ENCODE measurements at places on chromosomes 4 and X.
A peak's percentile ranks its signal among the peaks of the same experiment; 100 is the strongest.

GRCh38 chr4:152211936-152212653, 323.8 kb downstream of the FBXW7 start:
- DNase-seq = no peak

DNA sequence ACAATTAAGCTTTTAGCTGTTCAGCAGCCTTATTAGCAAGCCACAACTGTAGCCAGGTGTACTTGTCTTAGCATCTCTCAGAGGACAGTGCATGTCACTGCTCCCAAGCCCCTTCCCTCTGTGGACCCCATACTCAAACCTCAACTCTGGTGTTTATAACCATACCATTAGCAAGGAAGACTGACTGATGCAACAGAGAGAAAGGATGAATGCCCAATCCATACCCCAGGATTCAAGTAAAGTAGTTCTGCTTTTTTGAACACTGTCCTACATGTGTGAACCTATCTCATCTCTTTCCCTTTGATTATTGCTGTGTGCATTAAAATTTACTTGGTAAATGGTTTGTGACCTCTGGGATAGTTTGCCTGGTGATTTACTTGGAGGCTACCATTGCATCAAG, 22.8 kb upstream of the CYBB start:
- DNase-seq = no peak

DNA sequence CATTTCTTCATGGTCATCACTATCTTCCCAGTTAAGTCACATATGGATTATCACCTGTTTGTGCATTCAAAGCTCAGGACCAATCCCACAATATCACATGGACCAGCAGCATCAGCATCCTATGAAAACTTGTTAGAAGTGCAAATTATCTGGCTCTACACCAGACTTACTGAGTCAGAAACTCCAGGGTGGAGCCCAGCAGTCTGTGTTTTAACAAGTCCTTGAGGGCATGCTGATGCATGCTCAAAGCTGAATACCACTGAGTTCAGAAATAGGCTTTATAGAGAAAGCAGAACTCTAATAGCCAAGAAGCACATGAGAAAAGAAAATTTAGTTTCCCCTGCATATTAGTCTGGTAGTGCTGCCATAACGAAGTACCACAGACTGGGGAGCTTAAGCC, 62.4 kb upstream of the GABRQ start:
- DNase-seq = no peak

DNA sequence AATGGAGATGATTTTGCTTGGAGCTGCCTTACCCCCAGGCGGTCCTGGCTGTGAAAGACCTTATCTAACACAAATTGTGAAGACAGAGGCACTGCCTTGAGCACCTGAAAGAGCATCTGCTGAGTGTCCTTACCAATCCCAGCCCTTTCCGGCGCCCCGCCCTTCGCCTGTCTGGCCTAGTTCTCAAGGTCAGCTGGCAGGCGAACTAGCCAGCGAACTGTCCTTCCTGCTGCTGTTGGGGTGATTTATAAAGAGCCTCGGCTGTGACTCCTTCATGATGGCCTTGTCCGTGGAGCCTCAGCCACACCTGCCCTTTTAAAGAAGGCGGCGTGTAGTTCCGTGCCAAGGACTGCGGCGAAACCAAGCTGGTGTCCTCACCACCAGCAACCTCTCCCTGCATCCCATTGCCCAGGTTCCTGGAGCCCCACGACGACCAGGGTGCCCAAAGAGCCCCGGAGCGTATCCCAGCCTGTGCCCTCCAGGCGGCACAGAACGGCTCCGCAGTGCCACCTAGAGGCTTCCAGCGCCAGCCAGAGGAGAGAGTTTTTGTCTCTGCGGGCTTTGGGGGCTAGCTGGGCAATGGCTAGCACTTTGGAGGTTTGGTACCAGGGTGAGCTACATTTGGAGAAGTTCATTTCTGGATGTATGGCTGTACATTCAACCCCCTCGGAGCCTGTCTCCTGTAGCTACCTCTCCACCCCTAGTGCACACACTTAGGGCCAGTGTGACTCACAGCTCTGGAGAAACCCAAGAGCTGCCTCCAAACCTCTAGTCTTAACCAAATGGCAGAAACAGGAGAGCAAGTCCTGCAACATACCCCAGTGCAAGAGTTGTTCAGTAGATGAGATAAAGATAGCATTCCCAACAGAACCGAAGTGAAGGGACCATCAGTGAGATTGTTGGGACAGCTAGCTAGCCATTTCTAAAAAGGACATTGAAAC, 36.8 kb upstream of the VMA21 start:
- peak; percentile 77 for DNase-seq

GRCh38 chr4:105122350-105122749, 24.3 kb upstream of the TET2 start:
- DNase-seq = no peak

DNA sequence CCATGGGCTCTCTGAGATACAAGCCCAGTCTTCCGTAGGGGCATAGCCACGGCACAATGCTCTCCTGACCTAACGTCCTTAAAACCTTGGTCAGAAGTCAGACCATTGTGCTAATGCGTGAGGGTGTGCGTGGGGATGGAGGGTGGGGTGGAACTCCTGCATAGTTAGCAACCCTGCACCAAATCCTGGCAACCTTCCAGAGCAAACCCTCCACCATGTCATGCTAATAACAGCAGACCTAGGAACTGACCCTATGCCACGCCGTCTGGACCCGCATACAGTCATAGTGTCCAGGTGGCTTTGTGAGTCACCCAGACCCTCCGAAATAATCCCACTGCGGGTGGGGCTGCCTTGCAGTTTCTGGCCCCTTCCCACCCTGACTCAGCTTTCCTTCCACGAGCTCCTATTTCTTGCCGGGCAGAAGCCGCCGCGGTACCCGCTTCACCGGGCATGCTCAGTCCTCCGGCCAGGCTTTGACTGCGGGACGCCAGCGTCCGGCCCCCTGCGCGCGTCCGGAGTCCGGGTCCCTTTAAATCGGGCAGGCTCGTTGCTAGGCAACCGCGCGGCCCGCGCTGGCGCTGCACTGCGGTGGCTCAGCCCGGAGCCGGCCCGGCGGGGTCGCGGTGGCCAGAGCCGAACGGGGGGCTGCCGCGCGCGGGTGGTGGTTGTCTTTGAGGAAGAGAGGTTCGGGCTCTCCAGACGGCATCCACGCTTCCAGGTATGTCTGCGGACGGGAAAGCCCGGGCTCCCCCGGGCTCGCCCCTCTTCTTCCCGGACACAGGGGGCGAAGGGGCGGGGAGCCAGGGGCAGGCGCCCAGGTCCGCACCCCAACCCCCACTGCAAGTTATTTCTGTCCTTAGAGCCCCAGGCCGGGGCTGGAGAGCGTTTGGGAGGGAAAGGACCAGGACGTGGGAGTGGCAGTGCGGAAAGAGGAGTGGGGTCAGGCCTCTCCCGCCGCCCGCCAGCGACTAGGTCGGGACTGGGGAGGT, at the start of gene CCDC160:
CCDC160 (plus strand) TSS at position 557 of the 989 bp plus-strand sequence. CDS start 7,619 bp downstream, outside the sequence.
- DNase-seq = peak; percentile 51

DNA sequence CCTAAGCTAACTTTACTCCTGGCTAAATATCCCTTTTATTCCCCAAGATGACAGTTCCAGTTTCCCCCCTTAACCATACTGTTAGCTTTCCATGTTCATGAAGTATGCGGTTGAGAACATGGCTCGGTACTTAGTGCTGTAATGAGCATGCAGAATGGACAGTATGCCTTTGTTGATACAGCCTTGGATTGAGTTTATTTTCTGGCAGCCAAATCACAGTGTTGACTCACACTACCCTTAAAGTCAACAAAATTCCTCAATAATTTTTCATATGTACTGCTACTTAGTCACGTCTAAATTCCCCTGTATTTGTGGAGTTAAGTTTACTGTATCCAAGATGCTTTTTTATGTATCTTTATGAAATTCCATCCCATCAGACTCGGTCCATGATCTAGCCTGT, 1.4 kb upstream of the VEGFC start:
- no peak for DNase-seq

- DNase-seq = no peak
These were observed 12.8 kb upstream of the TMEM131L start for GRCh38 chr4:153453402-153453801.

DNA sequence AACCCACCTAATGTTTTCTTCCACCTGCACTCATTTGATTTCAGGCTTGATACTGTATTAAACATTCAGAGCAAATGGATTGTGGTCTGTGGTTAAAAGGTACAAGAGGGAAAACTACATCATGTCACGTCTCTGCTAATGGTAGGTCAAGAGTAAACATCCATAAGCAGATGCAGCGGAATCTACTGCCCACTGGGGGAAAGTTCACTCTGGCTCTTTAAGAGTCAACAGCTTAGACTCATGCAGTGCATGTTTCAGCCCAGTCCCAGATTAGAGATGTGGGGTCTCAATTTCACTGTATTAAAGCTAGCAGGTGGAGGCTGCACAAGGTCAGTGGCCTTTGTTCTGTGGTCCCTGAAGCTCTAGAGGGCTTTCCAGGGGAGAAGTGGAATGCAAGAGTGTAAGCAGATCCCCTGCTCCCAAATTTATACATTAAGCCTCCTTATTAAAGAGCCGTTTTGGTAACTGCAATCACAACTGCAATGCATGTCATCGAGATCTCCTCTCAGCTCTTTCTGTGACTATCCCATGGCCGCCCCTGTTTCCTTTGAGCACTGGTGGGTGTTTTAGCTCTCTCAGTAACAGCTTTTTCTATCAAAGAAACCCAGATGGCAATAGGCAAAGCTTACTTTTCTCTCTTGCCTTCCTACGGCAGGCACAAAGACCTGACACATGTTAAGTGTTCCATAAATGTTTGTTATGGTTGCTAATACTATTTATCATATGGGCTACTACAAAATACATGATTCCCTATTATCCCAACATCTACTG, 53.4 kb downstream of the LDB2 start:
- DNase-seq = no peak

DNA sequence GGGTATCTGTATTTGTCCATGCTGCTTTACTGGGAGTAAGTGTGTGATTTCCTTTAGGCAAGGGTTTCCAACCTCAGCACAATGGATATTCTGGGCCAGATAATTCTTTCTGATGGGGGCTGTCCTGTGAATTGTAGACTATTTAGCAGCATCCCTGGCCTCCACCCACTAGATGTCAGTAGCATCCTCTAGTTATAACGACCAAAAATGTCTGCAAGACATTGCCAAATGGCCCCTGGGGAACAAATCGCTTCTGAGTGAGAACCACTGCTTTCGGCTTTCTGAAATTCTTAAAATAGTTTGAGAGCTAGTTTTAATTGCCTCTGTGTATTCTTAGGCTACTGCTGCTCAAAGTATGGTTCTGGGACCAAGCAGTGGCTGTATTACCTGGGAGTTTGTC, 81.2 kb upstream of the GPM6B start:
- DNase-seq = no peak

- DNase-seq = no peak
These were observed 30.3 kb downstream of the SEPSECS start for GRCh38 chr4:25129917-25130316.

GRCh38 chrX:120294651-120295050, 16.6 kb downstream of the TMEM255A start:
- DNase-seq = no peak

GRCh38 chr4:158458271-158458895, 63.3 kb upstream of the RXFP1 start:
- no peak for DNase-seq

DNA sequence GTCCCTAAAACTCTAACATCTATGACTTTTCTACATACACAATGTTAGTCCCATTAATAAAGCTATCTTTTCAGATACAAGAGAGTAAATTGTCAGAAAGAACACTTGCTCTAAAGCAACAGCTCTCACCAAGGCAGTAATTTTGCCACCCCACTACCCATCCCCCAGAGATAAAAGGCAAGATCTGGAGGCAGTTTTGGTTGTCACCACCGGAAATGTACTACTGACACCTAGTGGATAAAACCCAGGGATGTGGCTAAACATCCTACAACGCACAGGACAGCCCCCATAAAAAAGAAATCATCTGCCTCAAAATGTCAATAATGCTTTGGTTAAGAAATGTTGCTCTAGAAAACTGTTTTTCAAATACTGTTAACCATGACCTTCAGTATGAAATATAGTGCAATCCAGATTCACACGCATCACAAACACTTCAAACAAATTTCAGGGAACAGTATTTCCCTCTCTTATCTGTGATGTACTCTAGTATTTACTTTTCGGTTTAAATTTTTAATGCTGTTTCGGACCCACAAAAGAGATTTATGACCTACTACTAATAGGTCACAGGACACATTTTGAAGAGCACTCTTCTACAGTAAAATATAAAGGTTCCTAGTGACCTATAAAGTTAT, 5.1 kb downstream of the FBXL5 start:
- peak; percentile 66 for DNase-seq

DNA sequence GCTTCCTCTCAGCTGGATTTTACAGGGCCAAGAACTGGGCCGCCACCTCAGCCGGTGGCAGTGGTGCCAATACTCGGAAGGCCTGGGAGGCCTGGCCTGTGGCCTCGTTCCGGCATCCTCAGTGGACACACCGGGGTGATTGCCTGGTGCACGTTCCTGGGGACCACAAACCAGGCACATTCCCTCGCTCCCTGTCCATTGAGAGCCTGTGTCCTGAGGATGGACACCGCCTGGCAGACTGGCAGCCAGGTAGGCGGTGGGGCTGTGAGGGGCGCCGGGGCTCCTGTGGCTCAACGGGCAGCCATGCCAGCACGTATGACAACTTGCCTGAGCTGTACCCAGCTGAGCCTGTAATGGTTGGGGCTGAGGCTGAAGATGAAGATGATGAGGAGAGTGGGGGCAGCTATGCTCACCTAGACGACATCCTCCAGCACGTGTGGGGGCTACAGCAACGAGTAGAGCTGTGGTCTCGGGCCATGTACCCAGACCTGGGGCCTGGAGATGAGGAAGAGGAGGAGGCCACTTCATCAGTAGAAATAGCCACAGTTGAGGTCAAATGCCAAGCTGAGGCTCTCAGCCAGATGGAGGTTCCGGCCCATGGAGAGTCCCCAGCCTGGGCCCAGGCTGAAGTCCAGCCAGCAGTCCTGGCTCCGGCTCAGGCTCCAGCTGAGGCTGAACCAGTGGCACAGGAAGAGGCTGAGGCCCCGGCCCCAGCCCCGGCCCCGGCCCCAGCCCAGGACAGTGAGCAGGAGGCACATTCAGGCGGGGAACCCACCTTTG, 70.4 kb downstream of the STARD8 start:
- DNase-seq = no peak

GRCh38 chr4:163391756-163392155, 48.1 kb downstream of the NPY5R start:
- DNase-seq = no peak

GRCh38 chrX:68550193-68550592, 51.3 kb downstream of the YIPF6 start:
- no peak for DNase-seq

- no peak for DNase-seq
These were observed 132.1 kb upstream of the NEIL3 start for GRCh38 chr4:177177541-177178081.

GRCh38 chr4:85774489-85774888, 299.5 kb downstream of the ARHGAP24 start:
- no peak for DNase-seq

DNA sequence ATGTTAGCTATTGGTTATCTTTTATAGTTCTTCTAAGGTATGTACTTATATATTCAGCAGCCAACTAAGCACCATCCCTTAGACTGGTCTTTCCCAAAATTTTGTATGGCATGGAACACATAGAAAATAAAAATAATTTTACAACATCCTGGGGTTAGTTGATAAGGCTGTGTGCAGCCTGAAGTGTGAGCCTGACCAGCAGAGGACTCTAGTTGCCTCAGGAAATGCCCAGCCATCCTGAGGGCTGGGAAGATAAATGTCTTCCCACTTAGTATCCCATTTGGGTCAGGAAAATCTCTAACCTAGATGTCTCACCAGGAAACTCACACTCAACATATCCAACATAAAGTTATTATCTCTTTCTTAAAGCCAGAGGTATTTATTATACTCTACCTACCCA, 251.4 kb upstream of the POF1B start:
- DNase-seq = no peak

- DNase-seq = no peak
These were observed 53.5 kb downstream of the TBC1D14 start for GRCh38 chr4:6963139-6963611.

Measured in D341Med (cell line).